T-helper 1 cell (primary cell): ENCODE measurements at places on chromosomes 4 and X.

DNA sequence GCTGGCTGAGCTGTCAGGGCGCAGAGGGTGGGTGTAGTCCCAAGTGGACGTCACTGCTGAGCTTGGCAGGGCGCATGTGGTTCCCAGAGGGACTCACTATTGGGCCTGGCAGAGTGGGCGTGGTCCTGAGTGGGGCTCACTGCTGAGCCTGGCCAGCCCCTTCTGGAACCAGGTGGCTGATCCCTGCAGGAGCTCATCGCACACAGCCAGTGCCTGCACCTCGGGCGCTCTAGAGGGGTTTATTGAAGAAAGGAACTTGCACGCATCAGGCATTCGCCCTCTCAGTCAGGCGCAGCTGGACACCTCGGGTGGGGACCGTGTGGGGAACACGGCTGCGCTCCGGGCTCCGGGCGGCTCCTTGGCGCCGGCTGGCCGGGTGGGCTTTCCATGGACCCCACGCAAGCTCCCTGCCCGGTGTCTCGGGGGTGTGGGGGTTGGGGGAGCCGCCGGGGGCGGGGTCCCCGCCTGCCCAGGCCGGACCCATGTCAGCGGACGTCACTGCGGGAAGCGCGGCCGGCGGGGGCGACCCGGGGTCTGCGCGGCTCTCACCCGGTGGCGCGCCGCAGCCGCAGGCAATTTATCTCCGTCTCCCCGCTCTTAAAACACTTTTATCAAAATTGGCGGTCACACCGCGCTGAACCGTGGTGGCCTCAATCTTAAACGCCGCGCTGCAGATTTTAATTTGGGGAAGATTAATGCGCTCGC is 65.4 kb upstream of the NKX1-1 start:
- DNase-seq: no peak

DNA sequence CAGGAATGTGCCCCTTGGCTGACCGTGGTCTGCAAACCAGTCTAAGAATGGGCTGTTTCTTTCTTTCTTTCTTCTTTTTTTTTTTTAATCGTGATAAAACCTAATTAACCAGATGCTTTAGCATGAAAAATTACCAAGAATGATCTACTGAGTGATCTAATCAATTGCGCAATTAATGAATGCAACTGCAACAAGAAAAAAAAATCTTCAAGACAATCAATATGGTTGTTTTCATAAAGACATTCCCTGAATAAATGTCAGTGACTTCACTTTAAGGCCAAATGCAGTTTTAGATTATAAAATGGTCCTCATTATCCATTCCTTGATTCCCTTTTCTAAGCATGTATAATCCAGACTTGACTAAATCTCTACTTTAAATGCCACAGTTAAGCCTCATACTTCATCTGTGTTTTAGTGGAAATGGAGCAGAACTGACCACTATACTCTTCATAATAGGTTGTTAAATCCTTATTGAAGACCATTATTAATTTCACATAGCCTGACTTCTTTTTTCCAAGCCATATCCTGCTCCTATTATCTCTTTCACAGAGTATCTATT is 51.6 kb upstream of the SETD7 start:
- no peak for DNase-seq

GRCh38 chr4:17773135-17773698 is 8.2 kb downstream of the FAM184B start:
- no peak for DNase-seq

DNA sequence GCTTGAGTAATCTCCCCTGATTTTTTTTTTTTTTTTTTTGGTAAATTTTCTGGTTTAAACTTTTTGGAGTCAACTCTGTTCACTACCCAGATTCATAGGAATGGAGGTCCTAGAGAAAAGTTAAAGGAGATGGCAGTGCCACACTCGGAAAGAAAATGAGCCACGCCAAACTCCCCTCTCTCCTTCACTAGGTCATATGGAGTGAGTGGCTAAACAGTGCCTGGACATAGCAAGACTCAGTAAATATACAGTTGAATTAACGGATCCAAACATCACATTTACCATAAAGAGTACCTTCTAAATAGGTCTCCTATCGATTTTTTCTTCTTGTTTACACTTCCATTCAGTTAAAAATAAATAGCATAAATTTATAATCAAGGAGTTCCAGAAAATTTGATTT is 13.6 kb upstream of the AMTN start:
- no peak for DNase-seq

- no peak for DNase-seq
Measured at GRCh38 chrX:20609916-20610415, 343.3 kb upstream of the RPS6KA3 start.

DNA sequence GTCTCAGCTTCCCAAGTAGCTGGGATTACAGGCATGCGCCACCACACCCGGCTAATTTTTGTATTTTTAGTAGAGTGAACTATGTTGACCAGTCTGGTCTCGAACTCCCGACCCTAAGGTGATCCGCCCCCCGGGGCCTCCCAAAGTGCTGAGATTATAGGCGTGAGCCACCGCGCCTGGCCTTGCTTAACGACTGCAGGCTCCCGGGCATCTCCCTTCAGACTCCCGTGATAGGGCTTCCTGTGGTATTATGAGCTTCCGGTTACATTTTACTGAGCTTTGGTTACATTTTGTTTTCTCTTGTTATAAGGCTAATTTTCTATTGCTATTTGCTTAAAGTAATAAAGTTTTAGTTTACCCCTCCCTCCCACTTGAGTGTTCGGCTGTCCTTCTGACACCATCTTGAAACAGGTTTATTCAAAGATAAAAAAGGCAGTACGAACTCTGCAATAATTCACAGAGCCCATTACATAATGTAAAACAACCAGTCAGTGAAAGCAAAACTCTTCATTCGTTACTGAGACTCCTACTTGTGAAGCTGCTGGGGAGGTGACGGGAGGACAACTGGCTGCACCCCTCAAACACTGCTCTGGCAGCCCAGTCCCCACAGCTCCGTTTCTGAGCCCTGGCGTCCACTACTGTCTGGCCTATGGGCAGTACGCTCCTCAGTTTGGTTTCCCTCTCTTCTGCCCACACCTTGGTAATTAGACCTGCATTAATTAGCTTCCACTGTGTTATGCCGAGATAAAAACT is 795.7 kb upstream of the SLIT2 start:
- DNase-seq: no peak

GRCh38 chrX:43592597-43592996 is 63.5 kb upstream of the MAOA start:
- no peak for DNase-seq

- no peak for DNase-seq
Measured at GRCh38 chr4:83552083-83552482, 16.2 kb downstream of the GPAT3 start.

DNA sequence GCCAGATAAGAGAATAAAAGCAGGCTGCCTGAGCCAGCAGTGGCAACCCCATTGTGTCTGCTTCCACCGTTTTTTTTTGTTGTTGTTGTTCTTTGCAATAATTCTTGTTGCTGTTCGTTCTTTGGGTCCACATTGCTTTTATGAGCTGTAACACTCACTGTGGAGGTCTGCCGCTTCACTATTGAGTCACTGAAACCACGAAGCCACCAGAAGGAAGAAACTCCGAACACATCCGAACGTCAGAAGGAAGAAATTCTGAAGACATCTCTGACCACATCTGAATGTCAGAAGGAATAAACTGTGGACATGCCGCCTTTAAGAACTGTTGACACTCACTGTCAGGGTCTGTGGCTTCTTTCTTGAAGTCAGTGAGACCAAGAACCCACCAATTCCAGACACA is 110.5 kb downstream of the PCDH18 start:
- DNase-seq: no peak

GRCh38 chr4:93444860-93445259 is 383.7 kb upstream of the ATOH1 start:
- DNase-seq: no peak

GRCh38 chr4:73012673-73013072 is 56.8 kb downstream of the COX18 start:
- DNase-seq: no peak

DNA sequence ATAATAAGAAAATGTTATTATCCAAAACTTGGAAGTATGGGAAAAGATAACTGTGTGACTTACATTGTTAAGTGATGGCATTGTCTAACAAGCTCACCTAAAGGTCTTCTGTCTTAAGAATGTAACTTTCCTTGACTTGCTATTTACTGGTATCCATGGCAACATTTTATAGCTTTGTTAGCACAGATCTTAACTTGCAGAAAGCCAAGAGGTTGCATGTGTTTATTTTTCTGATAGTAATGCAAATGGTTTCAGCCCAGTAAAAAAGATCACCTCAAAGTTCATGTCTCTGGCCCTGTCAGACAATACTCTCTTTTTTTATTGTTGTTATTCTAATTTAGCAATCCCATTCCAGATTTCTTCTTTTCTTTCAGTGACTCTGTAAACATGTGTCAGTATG is 425.3 kb downstream of the SPRY1 start:
- no peak for DNase-seq

GRCh38 chr4:136113921-136114320 is 1418.4 kb downstream of the PCDH18 start:
- no peak for DNase-seq

DNA sequence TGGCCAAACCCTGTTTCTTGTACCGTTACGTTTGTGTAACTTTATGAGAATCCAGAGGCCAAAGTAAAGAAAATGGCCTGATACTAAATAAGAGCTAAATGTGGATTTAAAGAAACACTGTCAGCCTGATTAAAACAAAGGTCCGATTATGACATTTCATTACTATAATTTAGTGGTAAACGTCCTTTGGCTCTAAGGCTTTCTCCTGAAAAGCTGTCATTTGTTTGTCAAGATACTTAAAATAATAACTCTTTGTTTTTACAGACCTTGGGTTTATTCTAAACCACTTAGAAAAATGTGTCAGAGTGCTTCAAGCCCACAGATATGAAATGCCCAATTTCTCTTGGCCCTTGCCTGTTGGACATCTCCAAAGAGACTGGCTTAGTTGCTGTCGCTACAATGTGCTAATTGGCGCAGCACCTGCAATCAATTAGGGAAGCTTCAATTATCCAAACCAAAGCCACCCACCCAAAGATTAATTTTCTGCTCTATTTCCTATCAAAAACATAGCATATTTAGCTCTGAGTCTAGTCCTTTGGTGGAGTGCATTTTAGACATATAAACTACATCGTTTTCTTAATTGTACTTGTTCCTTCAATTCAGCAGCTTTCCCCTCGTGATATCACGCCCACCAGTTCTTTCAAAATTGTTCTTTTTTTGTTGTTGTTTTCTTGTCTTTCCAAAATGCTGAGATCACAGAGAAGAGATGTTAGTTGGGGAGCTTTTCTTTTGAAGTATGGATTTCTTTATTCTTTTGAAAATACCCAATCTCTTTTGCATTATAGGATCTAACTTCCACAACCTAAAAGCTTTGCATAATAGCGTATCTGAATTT is 13.6 kb downstream of the SMIM20 start:
- no peak for DNase-seq

GRCh38 chrX:4809571-4809970 is 1096.1 kb upstream of the PRKX start:
- no peak for DNase-seq

DNA sequence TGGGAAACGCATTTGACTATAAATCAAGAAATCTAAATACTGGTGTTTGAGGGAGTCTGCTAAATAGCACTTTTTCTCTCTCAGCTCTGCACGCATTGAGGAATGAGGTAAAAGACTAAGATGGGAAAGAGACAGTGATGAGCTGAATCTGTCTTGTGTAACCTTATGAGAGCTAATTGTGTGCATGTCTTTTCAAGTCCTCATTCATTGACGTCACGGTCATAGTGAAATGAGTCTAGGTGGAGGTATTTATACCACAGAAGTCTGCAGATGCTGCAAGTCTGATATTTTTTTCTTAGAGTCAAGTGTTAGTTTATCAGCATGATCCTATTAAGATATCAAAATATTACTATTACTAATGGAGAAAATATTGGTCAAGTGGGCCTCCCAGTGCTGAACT is 361.5 kb upstream of the HS3ST1 start:
- DNase-seq: no peak

GRCh38 chr4:78592088-78592783 is 40.7 kb downstream of the ANXA3 start:
- DNase-seq: no peak

DNA sequence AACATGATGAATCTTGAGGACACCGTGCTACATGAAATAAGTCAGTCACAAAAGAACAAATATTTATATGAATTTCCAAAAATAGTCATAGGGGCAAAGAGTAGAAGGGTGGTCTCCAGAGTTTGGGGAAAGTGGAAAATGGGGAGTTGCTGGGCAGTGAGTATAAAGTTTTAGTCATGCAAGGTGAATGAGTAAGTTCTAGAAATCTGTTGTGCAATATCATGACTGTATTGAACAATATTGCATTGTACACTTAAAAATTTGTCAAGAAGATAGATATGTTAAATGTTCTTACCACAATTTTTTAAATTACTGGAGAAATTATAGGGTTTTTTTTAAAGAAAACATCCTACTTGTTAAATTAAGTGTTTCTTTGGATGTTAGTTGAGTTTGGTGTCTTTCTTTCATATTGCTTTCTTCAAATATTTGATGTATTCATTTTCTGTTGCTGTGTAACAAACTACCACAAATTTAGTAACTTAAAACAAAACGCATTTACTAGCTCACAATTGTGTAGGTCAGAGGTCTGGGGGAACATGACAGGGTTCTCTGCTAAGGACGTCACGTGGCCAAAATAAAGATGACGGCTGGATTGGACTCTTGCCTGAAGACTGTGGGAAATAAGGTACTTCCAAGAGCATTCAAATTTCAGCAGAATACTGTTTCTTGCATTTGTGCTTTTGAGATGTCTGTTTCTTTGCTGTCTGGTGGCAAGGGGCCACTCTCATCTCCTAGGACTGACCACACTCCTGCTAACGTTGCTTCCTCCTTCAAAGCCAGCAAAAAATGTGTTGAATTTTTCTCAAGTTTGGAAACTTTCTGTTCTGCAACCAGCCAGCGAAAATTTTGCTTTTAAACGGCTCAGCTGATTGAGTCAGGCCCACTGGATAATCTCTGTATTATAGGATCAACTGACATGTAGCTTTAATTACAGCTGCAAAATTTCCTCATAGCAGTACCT is 76.7 kb downstream of the CPEB2 start:
- DNase-seq: no peak

- peak; percentile 1 for DNase-seq
Measured at GRCh38 chr4:111854494-111855087, 290.7 kb upstream of the FAM241A start.

DNA sequence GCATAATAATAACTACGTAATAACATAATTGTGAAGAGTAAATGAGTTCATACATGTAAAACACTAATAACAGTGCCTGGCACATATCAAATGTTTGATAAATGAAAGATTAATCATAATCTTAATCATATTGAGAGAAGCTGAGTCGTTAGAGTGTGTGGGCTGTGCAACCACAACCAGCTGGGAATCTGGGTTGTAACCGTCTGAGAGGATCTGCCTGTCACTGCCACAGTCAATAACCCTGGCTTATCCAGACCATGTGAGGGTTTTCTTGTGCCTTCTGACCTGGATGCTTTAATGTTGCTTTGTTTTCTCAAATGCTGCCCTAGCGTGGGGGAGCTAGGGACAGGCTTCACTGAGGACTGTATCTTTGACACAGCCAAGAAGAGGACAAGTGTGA is 73.9 kb downstream of the TRPC5 start:
- DNase-seq: no peak

GRCh38 chrX:39576041-39576872 is 521.5 kb downstream of the BCOR start:
- DNase-seq: no peak
